GM06990 (cell line): ENCODE measurements at places on chromosomes 4 and X.

- DNase-seq: no peak
Observed at GRCh38 chr4:147927377-147928137, 195.7 kb downstream of the ARHGAP10 start.

- DNase-seq: no peak
Observed at GRCh38 chr4:148090503-148091476, 351.4 kb downstream of the NR3C2 start.

DNA sequence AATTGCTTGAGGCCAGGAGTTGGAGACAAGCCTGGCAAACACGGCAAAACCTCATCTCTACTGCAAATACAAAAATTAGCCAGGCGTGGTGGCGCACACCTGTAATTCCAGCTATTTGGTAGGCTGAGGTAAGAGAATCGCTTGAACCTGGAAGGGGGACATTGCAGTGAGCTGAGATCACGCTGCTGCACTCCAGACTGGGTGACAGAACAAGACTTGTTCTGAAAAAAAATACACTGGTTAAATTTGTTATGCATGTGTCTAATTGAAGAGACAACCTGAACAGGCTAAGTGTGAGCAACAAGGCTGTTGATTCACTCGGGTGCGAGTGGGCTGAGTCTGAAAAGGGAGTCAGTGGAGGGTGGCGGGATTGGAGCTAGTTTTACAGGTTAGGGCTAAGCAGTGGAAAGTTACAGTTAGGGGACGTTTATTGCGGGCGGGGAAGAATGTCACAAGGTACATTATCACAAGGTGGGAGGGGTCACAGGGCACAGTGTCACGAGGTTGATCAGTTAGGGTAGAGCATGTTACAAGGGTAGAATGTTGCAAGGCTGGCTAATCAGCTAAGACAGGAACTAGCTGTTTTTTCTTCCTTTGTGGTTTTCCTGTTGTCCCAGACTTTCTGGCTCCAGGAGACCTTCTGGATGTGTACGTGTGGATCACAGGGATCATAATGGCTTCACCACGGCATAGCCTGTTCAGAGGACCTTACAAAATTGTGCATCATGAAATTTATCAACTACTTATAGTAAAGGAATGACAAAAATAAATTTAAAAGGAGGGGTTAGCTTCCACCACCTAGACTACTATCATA, 115.8 kb downstream of the NAA11 start:
- DNase-seq: no peak

- no peak for DNase-seq
Observed at GRCh38 chrX:40543661-40544328, 37.0 kb upstream of the ATP6AP2 start.

- no peak for DNase-seq
Observed at GRCh38 chr4:184613405-184613804, 35.8 kb downstream of the CASP3 start.

- no peak for DNase-seq
Observed at GRCh38 chr4:16066586-16067128, 17.2 kb downstream of the PROM1 start.

- DNase-seq: no peak
Observed at GRCh38 chr4:151862766-151863165, 102.0 kb upstream of the GATB start.

DNA sequence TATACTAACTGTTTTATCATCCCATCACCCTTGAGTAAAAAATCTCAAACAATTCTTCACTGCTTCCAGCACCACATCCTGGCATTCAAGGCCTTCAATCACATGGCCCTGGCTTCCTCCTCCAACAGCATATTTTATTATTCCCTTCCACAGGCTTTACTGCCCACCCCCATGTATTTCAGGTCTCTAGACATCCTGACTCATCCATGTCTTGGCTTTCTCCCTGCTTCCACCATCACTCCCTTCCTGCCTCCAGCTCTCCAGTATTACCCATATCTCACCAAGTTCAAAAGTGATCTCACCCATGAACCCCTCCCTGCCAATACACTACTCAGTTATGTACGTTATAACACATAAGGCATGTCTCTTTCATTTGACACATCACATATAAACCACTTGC, 34.7 kb upstream of the PLAC1 start:
- no peak for DNase-seq

- DNase-seq: no peak
Observed at GRCh38 chrX:114127411-114128025, 456.4 kb upstream of the HTR2C start.

- no peak for DNase-seq
Observed at GRCh38 chr4:66097218-66097617, 426.9 kb upstream of the EPHA5 start.

- no peak for DNase-seq
Observed at GRCh38 chr4:173499658-173500535, 30.1 kb downstream of the HAND2 start.

GRCh38 chrX:101117701-101118100, 19.7 kb downstream of the CENPI start:
- no peak for DNase-seq

DNA sequence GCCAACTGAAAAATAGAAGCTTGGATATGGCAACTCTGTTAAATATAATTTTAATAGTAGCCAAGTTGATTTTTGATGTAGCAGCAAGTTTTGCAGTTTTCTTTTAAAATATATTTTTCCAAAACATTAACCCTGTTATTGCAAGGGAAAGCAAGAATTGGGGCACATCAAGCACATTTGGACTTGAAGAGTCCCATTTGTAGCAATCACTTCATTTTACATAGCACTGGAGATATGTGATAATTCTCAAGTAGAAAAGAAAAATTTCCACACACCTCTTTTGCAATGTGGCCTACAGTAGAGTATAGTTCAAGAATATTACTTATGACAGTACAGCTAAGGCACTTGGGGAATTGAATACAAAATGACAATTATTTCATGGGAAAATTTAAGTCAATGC, 1.9 kb upstream of the PPP4R3C start:
- no peak for DNase-seq

DNA sequence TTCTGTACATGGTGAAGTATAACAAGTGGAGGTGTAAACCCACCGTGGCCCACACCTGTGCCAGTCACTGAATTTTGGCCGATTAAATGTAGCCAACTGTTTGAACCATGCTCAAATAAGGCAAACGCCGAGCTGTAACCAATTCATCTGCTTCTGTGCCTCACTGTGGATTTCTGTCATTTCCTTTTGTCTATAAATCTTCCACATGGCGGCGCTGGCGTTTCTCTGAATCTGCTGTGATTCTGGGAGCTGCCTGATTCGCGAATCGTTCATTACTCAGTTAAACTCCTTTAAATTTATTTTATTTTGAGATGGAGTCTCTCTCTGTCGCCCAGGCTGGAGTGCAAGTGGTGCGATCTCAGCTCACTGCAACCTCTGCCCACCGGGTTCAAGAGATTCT, 19.2 kb downstream of the SUPT20HL2 start:
- DNase-seq: no peak

DNA sequence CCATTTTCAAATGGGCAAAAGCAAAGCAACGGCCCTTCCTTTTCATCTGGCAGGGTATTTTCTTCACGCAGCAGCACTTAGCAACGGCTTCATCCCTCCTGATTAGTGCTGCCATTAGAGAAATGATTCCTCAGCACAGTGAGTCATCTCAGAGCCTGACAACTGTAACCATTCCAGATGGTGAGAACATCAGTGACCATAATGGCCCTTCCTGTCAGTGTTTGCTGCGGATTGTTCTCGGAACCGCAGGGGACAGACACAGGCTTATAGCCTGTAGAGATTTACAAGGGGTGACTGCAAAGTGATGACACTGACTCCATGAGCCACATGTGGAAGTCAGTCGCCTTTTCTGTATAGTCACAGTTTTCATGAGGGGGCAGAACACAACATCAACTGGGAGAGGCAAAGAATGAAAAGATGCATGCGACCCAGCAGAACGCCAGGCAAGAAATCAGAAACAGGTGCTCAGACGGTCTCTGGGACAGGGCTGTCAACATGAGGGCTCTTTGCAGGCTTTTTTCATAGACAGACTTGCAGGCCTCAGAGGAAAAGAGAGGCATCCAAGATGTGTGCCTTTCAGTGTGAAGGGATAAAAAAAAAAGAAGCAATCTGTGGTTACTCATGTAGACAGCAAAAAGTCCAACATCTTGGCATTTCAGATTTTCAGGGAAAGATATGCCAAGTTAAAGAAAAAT, 69.9 kb upstream of the FBXW7 start:
- DNase-seq: no peak

DNA sequence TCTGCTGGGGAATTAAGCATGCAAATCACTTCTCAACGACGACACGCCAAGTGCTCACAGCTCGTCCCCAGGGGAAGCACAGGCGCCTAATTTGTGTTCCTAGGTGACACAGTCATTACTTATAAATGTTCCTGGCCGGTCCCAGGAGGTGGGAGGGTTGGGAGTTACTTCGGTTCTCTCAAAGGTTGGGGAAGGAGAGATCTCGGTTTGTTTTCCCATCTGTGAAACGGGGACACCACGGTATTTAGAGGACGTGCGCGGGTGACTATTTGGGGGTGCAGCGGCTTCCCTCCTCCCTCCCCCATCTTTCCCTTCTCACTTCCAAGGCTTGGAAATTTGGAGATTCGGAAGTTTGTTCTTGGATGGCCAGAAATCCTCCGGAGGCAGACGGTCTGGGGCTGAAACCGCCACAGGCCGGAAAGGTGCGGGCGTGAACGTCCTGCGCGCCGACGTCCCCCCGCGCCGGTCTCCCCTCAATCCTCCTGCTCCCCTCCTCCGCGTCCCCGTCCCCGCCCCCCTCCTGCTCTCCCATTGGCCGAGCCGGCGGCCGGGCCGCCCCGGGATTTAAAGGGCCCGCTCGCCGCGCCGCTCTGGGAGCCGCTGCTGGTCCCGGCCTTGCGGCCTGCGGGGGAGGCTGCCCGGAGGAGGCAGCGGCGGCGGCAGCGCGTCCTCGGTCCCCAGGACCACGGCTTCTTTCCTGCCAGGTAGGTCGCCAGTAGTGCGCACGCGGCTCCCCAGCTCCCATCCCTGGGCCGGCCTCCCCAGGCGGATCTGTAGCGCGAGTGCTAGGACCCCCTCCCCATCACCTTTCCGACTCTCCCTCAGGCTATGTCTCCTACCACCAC, at the start of gene PORCN:
Gene PORCN, plus strand, starts transcription at position 593 of the 845 bp plus-strand sequence. CDS start 829 bp downstream, outside the sequence.
- peak; percentile 89 for DNase-seq

- DNase-seq: no peak
Observed at GRCh38 chr4:8147231-8147970, 11.2 kb downstream of the ABLIM2 start.

DNA sequence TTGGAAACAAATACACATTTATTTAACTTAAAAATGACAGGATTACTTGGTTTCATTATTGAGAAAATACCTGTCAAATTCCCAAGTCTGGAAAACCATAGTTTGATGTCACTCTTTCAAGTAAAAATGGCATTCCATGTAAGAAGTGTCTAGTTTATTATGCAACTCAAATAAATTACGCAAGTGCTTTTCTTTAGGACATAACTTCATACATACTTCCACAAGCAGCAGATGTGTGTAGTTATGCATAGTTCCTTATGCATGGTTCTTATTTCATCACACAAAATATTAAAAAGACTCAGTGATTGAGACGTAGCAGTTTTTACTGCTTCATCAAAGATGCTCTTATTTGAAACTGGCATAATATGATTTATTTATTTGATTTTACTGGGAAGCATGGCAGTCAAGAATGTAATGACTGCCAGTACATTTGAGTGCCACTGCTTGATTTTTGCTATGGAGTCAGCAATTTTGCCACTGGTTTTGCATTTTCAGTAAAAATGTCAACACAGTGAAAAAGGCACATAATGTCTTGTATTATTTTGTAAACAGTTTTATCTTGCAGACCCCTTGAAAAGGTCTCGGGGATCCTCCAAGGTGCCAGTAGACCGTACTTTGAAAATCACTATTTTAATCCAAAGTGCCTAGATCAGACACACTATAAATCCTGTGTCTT, 62.1 kb downstream of the CLCN3 start:
- no peak for DNase-seq

GRCh38 chr4:173500841-173501591, 29.0 kb downstream of the HAND2 start:
- no peak for DNase-seq

DNA sequence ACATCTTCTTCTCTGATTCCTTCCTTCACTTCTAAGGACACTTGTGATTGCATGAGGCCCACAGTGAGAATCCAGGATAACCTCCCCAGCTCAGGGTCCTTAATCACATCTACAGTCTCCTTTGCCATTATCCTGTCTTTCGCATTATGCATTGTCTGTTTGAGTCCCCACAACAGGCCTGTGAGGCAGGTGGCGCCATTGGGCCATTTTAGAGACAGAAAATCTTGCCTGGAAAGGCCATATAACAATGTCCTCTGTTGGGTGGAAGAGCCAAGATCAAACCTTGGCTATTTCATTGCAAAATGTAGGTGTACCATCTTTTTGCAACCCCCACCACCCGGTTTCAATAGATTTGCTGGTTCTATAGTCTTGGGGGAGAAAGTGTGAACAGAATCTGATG, 11.8 kb upstream of the DCUN1D4 start:
- no peak for DNase-seq

DNA sequence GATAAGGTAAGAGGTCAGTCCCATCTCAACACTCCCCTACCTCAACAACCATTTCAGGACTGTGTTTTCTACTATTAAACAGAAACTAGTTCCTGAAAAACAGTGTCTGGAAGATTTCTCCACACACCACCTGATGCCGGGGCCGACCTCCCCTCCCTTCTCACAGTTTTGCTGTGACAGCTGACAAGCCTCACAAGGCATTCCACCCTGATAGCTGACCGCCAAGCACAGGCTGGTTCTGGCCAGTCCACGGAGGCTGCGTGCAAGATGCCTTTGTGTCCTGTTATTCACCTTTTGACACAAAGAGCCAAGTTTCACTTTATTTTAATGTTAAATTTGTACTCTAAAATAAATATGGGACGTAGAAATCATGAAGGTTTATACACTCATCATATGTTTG, 758.6 kb downstream of the PDHA2 start:
- no peak for DNase-seq

DNA sequence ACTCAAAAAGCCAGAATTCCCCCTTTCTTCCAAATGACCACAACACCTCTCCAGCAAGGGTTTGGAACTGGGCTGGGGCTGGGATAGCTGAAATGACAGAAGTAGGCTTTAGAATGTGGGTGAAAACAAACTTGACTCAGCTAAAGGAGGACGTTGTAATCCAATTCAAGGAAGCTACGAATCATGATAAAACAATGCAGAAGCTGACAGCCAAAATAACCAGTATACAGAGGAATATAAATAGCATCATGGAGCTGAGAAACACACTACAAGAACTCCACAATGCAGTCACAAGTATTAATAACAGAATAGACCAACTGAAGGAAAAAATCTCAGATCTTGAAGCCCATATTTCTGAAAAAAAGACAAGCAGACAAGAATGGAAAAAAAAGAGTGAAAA, 95.8 kb upstream of the TET2 start:
- DNase-seq: no peak

- no peak for DNase-seq
Observed at GRCh38 chrX:46383006-46383405, 162.2 kb downstream of the ZNF674 start.

- DNase-seq: no peak
Observed at GRCh38 chr4:137621056-137621455, 88.8 kb upstream of the PCDH18 start.

GRCh38 chrX:16445166-16445752, 204.7 kb upstream of the S100G start:
- DNase-seq: peak; percentile 6

- no peak for DNase-seq
Observed at GRCh38 chrX:103413705-103414387, 37.5 kb downstream of the BEX3 start.

GRCh38 chrX:63506320-63506719, 155.2 kb upstream of the SPIN4 start:
- no peak for DNase-seq
